ENCODE measurements at places on chromosomes 4 and X.
A peak's percentile ranks its signal among the peaks of the same experiment; 100 is the strongest.

DNA sequence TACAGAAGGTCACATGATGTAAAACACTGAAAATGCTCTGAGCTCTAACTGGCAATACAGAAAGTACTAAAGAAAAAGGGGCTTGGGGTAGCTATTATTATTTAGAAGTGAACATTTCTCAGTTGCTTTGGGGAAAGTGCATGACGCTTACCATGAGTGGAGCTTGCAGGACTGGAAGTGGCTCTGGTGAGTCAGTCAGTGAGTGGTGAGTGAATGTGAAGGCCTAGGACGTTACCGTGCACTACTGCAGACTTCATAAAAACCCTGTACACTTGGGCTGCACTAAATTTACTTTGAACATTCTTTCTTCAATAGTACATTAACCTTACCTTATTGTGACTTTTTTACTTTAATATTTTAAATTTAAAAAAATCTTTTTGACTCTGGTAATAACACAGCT is 89.3 kb upstream of the ENPP6 start:
- no peak for DNase-seq

- DNase-seq, result peak; percentile 63
Observed at GRCh38 chrX:132732236-132732635, 226.2 kb downstream of the HS6ST2 start.

DNA sequence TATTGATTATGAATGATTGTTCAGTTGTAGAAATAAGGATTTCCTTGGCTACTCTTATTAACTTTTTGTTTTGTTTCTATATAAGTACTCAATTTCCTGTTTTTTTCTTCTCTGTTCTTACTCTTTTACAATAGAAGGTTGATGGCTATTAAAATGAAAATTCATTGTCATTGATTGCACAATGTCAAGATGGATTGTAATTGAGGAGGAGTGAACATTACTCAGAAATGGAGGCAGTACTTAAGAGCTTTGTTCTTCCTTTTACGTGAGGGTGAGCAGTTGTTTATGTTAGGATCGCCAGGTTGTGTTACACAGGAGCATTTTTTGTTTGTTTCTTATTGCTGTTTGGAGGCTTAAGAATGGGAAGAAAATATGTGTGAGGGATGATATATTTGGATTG is 2062.4 kb downstream of the ARAP2 start:
- DNase-seq, result no peak

DNA sequence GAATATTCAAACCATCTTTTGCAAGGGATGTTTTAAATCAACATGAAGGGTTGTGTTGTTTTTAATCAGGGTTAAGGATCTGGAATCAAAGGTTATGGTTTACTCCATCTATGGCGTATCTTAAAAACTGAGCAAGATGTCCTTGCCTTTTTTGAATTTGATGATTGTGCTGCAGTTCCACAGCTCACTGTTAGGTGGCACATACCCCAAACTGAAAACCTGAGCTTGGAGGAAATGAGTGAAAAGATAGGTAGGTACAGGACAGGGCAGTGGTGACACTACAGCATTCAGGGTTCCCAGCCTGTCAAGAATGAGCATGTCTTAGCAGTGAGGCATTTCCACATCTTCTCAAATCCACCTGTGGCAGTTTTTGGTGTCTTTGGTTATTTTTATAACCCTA is 13.1 kb upstream of the EOLA1 start:
- no peak for DNase-seq

GRCh38 chr4:103719105-103719829 is 518 bp downstream of the TACR3 start:
- DNase-seq, result no peak

- peak; percentile 12 for DNase-seq
Observed at GRCh38 chr4:153022241-153022715, 86.2 kb downstream of the FHDC1 start.

DNA sequence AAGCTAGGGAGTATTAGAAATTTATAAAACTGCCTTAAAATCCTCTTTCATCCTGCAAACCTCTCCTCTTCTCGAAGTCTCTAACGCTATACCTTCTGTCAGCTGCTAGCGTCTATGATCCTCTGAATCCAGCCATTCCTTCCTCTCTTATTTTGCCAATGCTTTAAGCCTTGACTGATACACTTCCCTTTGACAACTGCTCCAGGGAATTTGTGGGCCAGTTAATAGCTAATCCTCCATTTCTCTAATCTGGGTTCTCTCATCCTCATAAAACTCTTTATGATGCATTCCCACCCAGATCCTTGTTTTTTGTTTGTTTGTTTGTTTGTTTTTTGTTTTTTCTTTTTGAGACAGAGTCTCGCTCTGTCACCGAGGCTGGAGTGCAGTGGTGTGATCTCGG is 293.6 kb upstream of the PUDP start:
- DNase-seq, result no peak

DNA sequence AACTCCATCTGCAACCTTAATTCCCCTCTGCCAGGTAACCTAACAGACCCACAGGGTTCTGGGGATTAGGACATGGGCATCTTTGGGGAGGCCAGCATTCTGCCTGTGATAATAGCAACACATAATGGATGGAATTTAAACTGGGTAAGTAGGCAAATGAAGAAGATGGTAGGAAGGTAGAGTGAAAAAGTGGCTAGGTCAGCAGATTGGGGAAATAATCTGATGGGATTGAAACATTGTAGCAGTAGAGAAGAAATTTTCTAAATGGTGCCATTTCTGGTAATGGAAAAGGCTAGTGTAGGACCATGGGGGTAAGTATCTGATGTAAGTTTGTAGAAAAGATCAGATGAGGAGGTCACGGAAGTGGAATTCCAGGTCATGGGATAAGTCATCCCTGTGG is 3.0 kb upstream of the CT47C1 start:
- no peak for DNase-seq

DNA sequence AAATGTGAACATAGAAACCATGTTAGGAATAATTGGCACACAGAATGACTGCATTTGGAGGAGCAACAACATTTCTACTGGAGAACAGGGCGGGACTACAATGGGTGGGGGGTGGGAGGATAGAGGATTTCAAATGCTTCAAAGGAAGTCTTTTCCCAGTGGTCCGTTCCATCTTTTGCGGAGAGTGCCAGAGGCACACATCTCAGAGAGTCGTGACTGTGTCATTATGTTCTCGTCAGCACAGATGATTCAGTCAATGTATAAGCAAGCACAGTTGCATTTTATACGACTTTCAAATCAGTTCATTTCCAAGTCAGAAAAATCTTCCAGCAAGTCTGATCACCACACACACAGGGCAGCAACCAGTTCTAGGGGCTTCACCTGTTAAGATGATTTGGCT is 22.7 kb upstream of the GPR50 start:
- no peak for DNase-seq

DNA sequence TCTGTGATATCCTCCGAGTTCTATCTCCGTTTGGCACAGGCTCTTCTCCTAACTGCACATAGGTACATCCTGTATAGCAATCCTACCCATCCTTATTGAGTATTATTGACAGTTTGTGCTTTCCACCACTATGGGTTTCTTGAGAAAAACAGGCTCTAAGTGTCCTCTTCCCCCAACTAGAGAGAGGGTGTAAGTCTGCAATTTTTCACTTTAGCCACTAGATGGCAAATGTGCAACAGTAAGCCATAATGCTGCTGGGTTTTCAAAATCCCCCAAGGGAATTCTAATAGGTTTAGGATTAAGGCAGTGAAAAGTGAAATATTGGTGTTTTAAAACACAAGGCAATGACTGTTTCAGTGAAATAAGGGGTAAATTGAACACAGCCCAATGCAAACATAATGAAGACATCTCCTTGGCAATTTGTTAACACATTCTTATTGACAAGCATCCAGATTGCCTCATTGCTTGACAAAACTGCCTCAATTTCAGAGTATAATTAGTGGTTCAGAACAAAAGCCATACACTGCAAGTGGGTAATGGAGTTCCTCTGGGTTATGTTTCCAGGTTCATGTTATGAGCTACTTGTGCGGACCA is 239.0 kb upstream of the HTR2C start:
- peak; percentile 31 for DNase-seq

DNA sequence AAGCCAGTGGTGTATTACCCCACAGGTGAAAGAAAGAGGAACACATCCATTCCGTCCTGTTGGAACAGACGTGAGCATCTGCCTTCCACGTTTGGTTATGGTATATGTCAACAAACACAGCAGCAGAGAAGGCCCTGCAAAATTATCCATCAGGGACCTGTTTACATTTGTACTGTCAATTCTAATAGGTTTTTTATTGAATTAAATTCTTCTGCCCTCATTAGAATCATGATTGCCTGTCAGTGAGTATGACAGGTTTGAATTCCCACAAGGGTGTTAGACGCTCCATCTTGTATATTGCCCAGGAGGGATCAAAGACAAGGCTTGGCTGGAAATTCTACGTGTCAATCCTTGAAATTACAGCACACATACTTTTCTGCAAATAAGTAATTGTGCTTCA is 339.9 kb upstream of the NOCT start:
- no peak for DNase-seq

GRCh38 chrX:100931218-100931924 is 2.7 kb upstream of the XKRX start:
- no peak for DNase-seq

DNA sequence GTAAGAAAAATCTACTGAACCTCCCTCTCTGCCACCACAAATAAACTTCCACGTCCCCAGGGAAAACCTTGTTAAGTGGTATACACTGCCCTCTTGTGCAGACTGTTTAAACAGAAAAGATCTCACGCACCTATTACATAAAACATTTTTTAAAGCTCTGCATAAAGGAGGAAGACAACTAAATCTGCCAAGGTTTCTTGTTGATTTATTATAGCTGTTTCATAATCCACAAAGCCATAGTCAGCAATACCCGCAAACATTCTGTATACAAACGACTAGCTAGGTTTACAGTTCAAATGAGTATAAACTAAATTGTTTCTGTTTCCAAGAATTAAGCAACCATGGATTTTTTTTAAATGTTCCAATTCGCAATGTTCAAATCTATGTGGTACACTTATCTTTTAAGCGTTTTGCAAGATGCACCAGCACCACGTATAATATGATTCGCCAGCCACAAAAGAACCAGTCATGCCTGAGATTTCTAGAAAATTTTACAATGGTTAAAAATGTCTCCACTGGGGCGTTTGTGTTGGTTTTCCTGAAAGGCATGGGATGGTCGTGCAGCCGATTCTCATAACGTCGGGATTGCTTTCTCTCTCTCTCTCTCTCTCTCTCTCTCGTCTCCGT is 164.6 kb downstream of the PRKX start:
- DNase-seq, result peak; percentile 61

GRCh38 chrX:22396408-22396807 is 123.7 kb downstream of the CBLL2 start:
- no peak for DNase-seq

- no peak for DNase-seq
Observed at GRCh38 chrX:30904632-30905031, 15.6 kb upstream of the TAB3 start.

- no peak for DNase-seq
Observed at GRCh38 chr4:158785718-158786117, 16.9 kb downstream of the FNIP2 start.

DNA sequence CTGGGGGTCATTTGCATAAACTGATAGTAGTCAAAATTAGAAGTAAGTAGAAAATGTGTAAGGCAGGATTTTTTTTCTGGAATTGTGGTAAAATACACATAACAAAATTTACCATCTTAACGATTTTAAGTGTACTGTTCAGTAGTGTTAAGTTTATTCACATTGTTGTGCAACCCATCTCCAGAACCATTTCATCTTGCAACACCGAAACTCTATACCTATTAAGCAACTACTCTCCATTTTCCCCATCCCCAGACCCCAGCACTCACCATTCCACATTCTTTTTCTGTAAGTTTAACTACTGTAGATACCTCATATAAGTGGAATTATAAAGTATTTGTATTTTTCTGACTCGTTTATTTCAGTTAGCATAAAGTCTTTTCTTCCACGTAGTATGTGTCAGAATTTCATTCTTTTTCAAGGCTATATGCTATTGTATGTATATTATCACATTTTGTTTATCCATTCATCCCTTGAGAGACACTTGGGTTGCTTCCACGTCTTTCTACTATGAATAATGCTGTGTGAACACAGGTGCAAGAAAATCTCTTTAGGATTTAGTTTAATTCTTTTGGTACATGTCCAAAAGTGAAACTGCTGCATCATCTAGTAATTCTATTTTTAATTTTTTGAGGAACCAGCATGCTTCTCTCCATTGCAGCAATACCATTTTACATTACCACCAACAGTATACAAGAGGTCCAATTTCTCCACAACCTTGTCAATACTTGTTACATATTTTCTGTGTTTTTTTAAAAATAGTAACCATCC is 39.1 kb upstream of the NSUN7 start:
- no peak for DNase-seq

GRCh38 chrX:115940888-115941332 is 229.6 kb upstream of the AGTR2 start:
- peak; percentile 79 for DNase-seq

DNA sequence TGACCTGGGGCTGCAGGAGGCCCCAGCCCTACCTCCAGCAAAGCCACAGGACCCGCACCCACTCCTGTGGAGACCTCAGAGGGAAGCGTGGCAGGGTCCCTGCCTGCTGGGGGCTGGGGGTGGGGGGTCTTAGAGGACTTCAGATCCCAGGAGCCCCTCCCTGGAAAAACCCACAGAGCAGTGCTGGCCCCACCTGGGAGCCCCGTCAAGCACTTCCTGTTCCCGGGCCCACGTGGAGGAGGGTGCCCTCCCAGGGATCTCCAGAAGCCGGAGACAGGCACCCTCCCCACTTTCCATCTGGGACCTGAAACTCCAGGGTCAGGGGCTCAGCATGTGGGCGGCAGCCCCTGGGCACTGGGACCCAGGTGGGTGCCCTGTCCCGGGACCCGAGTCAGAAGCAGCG is 32.0 kb downstream of the TACC3 start:
- no peak for DNase-seq

DNA sequence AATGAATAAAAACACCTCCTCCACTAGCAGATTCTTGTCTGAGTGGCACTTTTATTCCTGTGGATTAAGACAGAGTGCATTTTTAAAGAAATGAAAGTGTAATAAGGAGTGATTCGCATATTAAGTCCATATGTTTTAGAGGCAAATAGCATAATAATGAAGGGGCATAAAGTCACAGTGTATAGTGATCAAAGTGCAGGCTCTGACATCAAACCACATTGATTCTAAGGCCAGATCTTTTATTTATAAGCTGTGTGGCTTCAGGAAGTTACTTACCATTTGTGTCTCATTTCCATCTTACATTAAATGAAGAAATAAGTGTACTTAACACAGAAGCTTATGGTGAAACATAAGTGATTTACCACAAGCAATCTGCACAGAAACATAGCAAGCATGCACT is 332.8 kb downstream of the GASK1B start:
- DNase-seq, result no peak

Data from NCI-H2081 (cell line).